GM12878 (cell line): ENCODE measurements at places on chromosomes 1 and 21. TPM values are rescaled to one million over a fixed set of nuclear protein-coding genes. Genes with fewer than 3 reads are reported as not detected.

GRCh38 chr1:94153133-94153532 lies 32.2 kb upstream of the ABCA4 start:
- DNase-seq = no peak

- DNase-seq = no peak
Measured at GRCh38 chr21:14995226-14995625, 69.6 kb downstream of the NRIP1 start.

- no peak for DNase-seq
Measured at GRCh38 chr1:204413170-204413535, 1.5 kb upstream of the PPP1R15B start.

DNA sequence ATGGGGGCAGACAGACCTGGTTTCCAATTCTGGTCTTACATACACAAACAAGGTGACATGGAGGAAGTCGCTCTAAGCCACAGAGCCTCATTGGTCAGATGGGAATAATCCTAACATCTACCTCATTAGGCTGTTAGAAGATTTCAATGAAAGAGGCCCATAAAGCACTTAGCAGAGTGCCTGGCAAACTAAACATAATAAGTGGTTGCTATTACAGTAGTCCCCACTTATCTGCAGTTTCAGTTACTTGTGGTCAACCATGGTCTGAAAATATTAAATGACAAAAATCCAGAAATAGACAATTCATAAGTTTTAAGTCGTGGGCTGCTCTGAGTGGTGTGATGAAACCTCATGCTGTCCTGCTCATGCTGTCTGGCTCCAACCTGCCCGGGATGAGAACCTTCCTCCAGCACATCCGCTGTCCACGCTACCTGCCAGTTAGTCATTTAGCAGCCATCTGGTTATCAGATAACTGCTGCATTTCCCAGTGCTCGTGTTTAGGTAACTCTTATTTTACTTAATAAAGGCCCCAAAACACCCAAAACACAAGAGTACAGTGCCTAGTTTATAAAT lies 112.3 kb downstream of the DDX20 start:
- no peak for DNase-seq

DNA sequence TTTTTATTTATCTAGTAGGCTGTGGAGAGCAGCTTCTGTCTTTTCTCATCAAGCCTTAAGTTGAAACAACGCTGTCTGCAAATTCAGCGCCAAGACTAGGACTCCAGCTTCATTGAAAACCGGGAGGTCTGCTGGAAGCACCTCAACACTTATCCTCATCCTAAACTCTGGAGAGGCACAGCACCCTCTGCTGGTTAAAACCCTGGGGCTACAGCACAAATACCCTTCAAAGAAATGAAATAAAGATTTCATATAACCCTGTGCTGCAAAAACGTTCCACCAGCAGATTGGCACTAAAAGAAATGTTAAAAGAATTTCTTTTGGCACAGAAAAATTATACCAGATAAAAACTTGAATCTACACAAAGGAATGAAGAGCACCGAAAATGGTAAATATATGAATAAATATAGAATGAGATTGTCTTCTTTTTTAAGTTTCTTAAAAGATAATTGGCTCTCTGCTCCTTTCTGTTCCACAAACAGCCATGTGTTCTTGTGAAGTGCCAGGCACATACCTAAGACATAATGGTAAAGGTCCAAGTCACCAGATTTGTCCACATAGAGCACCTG lies 227.7 kb upstream of the SAMSN1 start:
- DNase-seq = no peak

DNA sequence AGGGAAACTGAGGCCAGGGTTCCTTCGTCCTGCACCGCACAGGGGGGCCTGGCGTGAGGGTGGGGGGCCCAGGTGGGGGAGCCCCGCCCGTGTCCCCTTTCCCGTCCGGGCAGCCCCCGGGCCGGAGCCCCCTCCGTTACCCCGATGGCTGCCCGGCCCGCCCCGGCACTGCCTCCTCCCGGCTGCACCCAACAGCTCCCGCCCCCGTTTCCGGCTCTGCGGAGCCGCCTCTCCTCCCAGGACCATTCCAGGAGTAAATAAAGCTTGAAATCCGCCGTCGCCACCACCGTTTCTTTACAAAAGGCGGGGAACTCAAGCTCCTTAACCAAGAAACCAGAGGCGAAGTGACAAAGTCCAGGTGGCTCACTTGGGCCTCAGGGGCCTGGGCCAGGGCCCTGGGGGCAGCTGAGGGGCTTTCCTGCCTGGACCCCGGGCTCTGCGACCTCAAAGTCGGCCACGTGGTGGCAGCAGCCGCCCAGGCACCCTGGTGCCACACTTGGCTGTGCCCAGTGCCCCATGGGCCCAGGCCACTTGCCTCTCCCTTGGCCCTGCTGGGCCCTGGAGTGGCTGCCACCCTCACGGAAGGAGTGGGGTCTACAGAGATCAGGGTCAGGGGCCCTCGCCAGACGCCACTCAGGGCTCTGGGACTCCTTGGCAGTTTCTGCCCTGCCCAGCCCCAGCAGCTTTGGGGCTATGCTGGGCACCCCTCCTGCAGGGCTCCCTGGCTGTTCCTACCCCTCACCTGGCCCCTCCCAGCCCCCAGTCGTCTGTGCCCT lies 514 bp upstream of the FAAP20 start:
- peak; percentile 43 for DNase-seq

- no peak for DNase-seq
Measured at GRCh38 chr1:57860931-57861565, 437.2 kb upstream of the DAB1 start.

GRCh38 chr21:36214561-36214960 lies 57.9 kb downstream of the DOP1B start:
- DNase-seq = no peak

DNA sequence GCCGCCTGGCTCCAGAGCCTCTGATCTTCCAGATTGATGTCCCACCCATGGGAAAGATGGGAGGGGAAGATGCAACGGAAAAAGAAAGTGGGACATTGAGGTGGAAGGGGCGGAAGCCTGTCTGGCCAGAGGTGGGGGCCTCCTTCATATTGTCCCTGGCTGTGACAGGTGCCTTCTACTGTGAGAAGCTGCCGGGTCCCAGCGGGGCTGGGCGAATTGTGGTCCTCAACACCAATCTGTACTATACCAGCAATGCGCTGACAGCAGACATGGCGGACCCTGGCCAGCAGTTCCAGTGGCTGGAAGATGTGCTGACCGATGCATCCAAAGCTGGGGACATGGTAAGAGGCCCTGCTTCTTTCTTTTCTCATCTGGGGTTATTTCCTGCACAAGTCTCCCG lies 5.6 kb upstream of the XKR8 start:
- no peak for DNase-seq

DNA sequence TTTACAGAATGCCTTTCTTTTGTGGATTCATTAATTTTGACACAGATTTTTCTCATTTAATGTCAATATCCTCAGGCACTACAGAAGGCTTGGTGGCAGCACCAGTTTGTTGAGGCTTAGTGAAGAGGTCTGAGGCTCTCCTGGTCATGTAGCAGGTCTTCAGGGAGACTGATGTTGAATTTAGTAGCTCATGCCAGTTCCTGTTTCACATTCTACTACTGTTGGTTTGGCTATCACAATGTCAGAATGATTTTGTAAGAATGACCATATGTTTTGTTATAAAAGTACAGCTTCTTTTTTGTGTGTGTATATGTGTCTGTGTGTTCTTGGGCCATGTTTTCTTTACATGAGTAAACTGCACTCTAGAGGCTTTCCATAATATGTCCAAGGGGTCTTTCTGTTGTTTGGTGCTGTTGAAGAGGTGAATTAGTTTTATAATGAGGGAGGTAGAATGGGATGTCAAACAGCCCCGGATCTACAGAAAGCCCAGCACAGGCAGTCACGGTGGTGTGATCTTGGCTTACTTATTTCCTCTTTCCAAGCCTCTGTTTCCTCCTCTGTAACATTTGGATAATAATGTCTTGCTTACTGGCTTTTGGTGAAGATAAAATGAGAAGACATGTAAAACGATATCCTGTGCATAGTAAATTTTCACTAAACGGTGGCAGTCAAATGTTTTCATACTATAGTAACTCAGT lies 32.0 kb downstream of the C1orf21 start:
- DNase-seq = no peak

GRCh38 chr1:58116284-58116683 lies 430.2 kb downstream of the OMA1 start:
- no peak for DNase-seq

GRCh38 chr1:71106658-71107322 lies 26.0 kb upstream of the ZRANB2 start:
- no peak for DNase-seq

- DNase-seq = no peak
Measured at GRCh38 chr1:223700942-223701637, 11.2 kb upstream of the CAPN2 start.

DNA sequence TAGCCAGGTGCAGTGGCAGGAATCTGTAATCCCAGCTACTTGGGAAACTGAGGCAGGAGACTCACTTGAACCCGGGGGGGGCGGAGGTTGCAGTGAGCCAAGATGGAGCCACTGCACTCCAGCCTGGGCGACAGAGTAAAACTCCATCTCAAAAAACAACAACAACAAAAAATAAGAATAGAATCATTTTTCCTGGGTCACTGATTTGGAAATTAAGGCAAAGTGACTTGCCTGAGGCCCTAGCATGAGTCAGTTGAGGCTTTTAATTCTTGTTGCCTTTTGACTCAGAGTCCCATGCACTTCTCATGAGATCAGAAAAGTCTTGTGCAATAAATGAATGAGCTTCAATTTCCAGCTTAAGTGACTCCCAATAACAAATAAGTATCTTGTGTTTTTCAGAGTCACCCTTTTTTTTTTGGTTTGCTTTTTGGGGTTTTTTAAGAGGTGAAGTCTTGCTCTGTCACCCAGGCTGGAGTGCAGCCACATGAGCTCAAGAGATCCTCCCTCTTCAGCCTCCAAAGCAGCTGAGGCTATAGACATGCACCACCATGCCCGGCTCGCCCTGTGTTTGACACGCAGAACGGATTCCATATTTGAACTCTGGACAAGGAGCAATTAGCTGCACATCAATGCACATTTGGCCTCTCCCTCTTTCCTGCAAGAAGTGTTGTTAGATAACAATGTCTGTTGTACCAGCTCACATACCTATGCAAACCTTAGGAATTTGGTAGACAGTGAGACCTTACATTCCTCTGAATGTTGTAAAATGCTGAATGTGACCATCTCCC lies 3.4 kb upstream of the PLEKHM2 start:
- DNase-seq = no peak

DNA sequence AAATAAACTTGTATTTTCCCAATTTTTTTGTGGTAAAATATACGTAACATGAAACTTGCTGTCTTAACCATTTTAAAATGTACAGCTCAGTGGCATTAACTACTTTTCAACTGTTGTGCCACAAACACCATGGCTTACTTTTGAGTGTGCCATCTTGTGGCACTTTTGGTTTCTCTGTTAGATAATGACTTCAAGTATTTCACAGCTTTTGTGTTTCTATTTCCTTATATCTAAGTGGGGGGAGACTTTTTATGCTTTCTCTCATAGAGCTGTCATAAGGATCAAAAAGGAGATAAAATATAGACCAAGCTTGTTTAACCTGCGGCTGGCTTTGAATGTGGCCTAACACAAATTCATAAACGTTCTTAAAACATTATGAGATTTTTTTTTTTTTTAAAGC lies 44.3 kb downstream of the CDC14A start:
- DNase-seq = no peak

DNA sequence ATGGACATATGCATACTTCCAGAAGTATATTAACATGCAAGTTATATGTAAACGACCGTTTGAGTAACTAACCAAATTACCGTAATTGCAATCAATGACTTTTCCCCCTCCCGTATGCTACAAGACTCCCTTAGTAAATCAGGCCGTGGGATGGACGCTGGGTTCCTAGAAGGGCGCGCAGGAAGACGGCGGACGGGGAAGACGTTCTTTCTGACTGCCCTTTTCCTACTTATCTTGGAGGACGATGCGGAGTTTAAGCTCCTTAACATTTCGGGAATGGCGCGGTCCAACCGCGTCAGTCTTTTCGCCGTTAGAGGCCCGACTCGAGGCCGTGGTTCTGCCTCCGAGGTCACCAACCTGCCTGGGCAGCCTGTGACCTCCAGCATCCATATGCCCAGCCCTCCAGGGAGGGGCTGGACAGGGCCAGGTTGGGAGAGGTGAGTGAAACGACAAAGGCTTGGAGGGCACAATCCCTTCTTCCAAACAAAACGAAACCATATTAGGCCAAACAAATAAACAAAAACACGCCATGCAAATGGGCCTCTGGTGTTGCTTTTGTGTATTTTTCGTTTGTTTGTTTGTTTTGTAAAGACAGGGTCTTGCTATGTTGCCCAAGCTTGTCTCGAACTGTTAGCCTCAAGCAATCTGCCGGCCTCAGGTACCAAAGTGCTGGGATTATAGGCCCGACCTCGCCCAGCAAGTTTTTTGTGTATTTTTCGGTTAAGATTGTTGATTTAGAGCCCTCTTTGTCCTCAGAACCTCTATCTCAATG lies 873 bp upstream of the PI4KB start:
- DNase-seq = no peak

- no peak for DNase-seq
Measured at GRCh38 chr1:47646676-47647075, 208.8 kb downstream of the FOXD2 start.

- no peak for DNase-seq
Measured at GRCh38 chr1:9340864-9341263, 48.2 kb downstream of the SPSB1 start.

DNA sequence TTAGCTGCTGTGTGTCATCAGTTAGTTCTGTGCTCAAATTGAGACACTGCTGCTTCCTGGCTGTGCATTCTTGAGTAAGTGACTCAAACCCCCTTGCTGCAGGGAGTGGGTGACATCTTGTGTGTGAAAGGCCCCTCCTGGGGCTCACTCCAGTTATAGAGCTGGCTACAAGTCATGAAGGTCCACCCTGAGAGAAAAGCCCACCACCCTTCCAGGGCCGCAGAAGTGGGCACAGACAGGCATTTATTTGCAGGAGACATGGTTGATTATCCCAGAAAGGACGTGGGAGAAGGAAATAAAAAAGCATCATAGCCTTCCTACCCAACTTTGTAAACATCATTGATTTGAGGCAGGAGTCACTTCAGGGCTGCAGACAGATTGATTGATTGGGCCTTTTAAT lies 550.6 kb downstream of the MATN1 start:
- no peak for DNase-seq

GRCh38 chr1:10657088-10657847 lies 139.2 kb downstream of the CASZ1 start:
- no peak for DNase-seq

GRCh38 chr1:42933610-42934491 lies 24.8 kb downstream of the SLC2A1 start:
- no peak for DNase-seq

DNA sequence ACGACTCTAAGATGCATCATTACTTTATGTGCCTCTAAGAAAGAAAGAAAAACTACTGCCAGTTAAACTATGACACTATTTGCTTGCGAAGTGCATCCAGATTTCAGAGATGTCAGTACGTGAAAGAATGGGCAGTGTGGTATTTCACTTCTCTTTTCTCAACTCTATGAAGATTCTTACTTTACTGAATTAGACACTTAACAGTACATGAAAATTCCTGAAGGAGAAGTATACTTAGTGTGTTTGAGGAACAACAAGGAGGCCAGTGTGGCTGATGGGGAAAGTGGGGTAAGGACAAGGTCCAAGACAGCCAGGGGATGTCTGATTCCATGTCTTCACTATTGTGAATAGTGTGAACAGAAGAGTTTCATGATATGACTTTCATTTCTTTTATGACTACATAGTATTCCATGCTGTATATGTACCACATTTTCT lies 53.9 kb upstream of the HSD17B7 start:
- DNase-seq = peak; percentile 62

INAVA gene
- total RNA-seq = 14.0 and 14.8 TPM in 2 replicates

VWA5B1 gene
- not detected in 2 replicates for total RNA-seq

PAX7 gene
- total RNA-seq = not detected in 2 replicates

FAM131C gene
- total RNA-seq = not detected in 2 replicates

REN gene
- total RNA-seq = not detected in 2 replicates

ZNF697 gene
- total RNA-seq = 4.8 and 5.9 TPM in 2 replicates

GBP1 gene
- total RNA-seq = 3.9 and 4.8 TPM in 2 replicates

SYCP1 gene
- total RNA-seq = not detected in 2 replicates

LMX1A gene
- not detected in 2 replicates for total RNA-seq

ZNF683 gene
- not detected in 2 replicates for total RNA-seq
